ENCODE measurements at places on chromosomes 13 and 19.

GRCh38 chr13:56736966-56737365 is 403.8 kb upstream of the PRR20A start:
- DNase-seq = no peak

GRCh38 chr13:38530492-38530891 is 156.4 kb upstream of the FREM2 start:
- DNase-seq = no peak

DNA sequence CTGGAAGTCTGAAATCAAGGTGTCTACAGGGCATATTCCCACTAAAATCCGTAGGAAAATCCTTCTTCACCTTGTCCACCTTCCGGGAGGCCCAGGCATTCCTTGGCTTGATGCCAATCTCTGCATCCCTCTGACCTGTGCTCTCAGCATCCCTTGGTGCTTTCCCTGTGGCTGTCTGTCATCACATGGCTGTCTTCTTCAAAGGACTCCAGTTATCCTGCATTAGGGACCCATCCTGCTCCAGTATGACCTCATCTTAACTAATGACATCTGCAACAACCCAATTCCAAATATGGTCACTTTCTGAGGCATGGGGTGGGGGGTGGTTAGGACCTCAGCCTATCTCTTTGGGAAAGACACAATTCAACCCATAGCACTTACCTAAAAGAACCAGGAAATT is 423.8 kb downstream of the IRS2 start:
- DNase-seq = no peak

GRCh38 chr13:23699271-23699670 is 129.1 kb downstream of the TNFRSF19 start:
- DNase-seq = no peak

DNA sequence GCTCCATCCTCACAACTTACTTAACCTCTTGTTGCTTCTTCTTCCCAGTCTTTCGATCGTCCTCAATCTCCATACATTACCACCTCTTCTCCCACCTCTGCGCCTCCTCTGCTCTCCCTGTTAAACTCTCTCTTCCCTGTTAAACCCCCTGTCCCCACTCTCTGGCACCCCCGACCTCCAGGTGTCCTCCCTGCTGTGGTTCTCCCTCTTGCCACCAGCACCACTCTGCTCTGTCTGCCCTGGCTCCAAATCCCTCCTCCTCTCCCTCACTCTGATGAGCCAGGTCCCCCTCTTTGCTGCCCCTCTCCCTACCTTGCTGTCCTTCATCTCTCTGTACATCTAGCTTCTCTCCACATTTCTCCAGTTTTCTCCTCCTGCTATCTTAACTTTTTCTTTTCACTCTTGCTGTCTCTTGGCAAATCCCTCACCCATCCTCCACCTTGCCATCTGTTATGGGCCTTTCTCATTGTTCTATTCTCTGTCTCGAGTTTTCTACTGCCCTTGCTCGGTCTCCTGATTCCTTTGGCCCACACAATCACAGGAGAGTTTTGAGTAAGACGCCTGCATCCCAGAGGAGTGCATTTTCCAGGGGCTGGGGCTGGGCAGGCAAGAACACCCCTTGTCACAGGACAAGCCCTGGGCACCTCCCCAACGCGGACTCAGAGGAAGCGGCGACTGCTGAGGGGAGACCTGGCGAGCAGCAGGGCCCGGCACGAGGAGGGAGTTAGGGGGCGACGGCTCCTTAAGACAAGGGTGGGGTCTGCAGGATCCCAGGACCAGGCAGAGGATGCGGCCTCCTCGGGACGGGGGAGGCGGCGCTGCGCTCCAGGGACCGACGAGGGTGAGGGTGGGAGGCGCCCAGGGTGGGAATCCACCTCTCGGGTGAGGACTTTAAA is 21.4 kb upstream of the ERVV-1 start:
- DNase-seq = no peak

- DNase-seq = no peak
Measured at GRCh38 chr13:93151277-93151676, 75.3 kb upstream of the GPC6 start.

DNA sequence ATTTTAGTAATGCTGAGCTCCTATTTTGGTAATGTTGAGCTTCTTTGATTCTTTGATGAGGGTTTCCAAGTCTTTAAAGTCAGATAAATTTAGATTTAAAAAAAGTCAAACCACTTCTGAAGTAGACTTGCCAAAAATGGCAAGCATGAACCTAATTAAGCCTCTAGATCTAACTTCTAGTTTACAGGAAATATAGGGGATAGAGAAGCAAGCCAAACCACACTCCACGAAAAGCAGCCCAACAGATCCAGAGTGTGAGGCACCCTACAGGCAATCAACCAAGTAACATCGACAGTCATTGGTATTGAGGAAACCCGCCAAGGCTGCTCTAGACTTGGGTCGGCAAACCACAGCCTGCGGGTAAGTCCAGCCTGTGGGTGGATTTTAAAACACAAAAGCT is 3.7 kb downstream of the GGACT start:
- no peak for DNase-seq

GRCh38 chr13:90400372-90400771 is 947.1 kb upstream of the MIR17HG start:
- no peak for DNase-seq

DNA sequence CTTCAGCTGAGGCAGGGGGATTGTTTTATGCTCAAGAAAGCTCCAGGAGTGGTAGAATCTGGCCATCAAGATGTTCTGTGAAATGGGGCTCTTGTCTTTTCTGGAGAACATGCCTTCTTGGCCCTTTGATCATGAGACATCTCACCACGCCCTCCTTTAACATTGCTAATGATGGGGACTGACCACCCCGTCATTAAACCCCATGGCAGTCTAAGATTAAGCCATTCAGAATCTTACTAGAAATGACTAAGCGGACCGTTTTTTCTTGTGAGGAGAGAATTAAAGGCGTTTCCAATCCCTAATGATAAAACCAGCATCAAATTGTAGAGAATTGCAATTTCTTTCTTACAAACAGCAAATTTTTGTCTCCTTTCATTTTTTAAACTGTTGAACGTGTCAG is 89.4 kb downstream of the COL4A2 start:
- DNase-seq = no peak
